DMS 273 treated with DMSO at 0.1 percent for 48 hours (cell line): ENCODE measurements at places on chromosomes 1 and 21.

- no peak for DNase-seq
Measured at GRCh38 chr1:163845279-163845678, 523.5 kb downstream of the NUF2 start.

- no peak for DNase-seq
Measured at GRCh38 chr1:242826701-242827336, 302.3 kb upstream of the PLD5 start.

DNA sequence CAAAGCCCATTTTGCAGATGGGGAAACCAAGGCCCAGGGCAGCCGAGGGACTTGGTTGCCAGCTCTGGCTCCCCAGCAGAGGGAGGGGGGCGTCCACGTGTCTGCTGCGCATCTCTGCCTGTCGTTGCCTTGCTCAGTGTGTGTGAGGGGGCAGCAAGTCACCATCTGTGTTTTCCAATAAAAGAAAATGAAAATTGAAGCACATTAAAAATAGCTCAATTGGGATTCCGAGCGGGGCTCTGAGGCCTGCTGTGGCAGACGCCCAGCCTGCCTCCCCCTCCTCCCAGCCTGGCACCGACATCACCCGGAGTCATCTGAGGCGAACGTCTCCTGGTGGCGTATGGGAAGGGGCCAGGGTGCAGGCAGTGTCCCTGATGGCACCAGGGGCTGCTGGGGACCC, 51.2 kb downstream of the EPHB2 start:
- no peak for DNase-seq

DNA sequence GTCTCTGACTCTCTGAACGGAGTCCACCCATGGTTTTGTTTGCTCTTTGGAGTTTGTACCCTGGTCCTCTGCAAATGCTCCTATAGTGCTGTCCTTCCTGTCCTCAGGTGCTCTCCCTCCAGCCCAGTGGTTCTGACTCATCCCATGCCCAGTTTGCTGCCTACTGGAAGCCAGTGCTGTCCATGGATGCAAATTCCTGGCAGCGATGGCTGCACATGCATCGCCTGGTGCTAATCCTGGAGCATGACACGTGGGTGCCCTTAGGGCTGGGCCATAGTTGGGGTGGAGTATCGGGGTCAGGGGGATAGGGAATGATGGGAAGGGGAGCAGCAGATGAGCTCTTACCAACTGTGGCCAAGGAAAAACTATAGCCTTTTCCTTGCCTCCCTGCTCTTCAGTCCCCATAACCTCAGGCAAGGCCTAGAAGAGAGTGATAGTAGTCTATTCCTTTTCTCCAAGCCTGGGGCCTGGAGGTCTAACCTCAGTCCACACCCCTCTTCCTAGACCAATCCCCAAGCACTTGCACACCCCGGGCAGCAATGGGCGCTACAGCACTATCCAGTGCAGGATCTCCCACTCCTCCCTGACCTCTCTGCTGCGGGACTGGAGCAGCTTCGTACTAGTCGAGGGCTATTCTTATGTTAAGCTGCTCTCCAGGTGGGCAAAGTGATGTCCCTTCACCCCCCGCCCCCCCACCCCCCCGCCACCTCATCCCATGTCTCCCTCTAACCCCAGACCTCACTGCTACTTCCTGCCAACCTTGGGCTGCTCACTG, 31.6 kb downstream of the HYI start:
- DNase-seq = no peak

DNA sequence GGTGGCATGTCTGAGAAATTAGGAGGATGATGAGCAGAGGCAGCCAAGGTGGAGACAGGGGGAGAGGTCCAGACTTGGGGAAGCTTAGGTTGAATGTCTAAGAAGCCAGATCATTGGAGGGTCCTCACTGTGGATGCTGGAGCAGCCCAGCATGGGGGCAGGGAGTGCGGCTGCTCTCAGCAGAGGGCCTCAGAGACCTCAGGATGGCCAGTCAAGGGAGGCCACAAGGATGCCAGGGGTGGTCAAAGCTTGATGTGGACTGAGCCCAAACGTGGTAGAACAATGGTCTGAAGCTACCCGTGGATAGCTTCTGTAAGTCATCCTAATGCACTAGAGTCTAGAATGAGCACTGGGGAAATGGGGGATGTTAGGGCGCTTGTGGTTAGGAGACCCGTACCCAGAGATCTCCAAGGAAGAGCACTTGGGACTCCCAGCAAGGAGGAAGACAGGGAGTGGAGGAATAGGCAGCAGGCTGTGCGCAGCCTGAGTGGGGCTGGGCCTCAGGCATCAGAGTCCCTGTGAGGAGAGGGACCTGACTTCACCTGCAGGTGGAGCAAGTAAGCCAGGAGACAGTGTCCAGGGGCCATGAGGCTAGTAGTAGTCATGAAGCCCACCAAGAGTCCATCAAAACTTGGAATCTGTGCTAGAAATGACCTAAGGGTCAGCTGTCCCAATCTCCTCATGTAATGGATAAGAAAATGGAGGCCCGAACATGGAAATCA, 4.3 kb upstream of the S100A9 start:
- DNase-seq = no peak

- DNase-seq = no peak
Measured at GRCh38 chr21:46128933-46129571, 26.3 kb downstream of the FTCD start.

DNA sequence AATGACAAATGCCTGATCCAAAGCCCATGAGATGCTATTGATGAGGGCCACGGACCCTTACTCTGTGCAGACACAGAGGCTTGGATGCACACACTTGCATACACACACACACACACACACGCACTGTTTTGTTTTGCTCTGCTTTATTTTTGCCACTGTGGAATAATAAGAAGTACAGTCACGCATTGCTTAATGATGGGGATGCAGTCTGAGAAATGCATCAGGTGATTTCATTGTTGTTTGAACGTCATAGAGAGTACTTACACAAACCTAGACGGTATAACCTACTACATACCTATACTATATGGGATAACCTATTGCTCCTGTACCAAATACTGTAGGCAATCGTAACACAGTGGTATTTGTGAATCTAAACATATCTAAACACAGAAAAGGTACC, 104.4 kb downstream of the RHOU start:
- DNase-seq = no peak

DNA sequence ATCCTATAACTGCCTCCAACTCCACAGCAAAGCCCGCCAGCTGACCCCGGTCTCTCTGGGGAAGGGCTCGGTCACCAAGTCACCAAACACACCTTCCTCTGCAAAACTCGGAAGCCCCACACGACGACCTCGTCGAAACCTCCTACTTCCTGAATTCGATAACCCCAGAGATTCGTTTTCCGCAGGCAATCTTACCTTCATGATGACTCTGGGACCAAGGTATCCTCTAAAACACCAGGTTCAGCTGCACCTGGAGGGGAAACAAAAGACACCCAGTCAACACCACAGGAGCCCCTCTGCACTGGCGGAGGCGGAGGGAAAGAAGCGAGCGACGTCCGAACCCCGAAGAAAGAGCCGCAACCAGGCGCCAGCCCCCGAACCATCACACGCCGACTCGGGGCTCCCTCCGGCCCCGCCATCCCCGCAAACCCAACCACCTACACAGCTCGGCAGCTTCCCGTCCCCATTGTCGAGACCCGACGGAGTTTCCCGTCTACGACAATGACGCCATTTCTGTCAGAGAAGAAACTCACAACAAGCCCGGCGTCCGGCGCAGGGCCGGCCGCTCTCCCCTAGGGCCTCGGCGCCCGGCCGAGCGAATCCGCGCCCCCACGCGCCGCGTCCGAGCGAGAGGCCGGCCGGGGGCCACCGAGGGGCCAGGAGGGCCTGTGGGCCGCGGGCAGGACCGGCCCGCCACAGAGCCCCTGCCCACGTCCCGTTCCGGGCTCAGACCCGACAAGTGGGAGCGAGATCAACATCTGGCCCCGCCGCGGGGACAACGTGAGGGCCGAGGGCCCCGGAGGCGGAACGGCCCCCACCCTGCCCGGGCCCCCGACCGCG, 1.0 kb downstream of the ARID4B start:
- no peak for DNase-seq
